T-cell (primary cell): ENCODE measurements at places on chromosomes 7 and 10.

- DNase-seq: no peak
Observed at GRCh38 chr7:147818317-147818716, 772.2 kb upstream of the C7orf33 start.

GRCh38 chr10:71150796-71151195 is 61.6 kb upstream of the UNC5B start:
- no peak for DNase-seq

GRCh38 chr7:134827889-134828288 is 48.5 kb downstream of the CALD1 start:
- DNase-seq: no peak

DNA sequence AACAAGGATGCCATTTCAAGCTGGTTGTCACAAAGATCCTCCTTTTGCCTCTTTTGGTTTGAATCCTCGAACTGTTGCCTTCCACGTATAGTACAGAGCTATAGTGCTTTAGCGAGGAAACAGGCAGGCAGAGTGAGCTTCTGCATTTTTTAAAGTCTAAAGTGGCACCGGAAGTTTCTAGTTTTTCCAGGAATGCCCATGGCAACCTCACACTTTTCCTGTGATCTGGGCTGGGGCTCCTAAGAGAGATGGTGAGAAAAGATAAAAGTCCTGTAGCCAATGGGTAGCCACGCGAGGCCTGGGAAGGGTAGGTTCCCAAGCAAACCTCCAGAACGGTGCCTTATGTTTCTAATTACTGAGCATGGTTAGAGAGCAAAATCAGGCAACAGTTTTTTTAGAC is 76.7 kb downstream of the CALD1 start:
- no peak for DNase-seq

DNA sequence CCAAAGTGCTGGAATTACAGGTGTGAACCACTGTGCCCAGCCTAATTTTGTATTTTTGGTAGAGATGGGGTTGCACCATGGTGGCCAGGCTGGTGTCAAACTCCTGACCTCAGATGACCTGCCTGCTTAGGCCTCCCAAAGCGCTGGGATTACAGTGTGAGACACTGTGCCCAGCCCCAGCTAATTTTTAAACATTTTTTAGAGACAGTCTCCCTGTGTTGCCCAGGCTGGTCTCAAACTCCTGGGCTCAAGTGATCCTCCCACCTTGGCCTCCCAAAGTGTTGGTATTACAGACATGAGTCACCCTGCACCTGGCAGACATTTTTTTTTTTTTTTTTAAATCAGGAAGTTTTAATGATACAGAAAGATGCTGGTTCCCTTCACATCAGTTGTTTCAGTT is 15.5 kb downstream of the DENND10 start:
- no peak for DNase-seq

GRCh38 chr7:101277155-101277554 is 32.3 kb upstream of the FIS1 start:
- no peak for DNase-seq

DNA sequence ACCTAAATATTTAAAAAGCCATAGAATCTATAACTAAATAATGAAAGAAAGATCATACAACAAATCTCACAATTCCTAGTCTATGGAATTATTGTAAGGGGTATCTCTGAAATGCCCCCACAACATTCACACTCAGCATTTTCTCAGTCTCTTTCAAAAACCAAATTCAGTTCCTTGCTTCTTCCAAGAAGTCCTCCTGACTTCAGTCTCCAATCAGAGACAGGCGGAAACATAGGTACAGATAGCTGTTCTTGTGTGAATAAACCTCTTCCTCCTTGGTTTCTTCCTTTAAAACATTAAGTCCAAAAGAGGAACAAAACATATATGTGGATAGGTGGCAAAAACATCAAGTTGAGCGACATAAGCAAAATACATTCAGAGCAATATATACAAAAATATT is 13.9 kb upstream of the FBXW4 start:
- no peak for DNase-seq

GRCh38 chr10:76091926-76092325 is 660.5 kb downstream of the LRMDA start:
- DNase-seq: no peak

DNA sequence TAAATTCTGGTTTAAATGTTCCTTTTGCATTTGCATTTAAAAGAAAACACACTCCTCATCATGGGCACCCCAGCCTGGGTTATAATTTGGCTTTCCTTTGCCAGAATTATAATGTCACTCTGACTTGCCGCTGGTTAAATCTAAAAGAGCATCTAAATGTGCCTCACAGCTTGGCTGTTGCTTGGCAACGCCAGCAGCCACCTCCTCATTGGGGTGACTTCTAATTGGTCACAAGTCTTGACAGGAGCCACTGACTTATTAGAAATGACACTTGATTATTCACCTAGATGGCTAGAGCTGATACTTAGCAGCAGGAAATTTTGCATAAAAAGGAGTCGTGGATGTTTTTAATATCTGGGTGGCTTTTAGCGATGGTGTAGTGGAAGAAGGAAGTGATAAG is 114.3 kb downstream of the TBXAS1 start:
- DNase-seq: no peak

DNA sequence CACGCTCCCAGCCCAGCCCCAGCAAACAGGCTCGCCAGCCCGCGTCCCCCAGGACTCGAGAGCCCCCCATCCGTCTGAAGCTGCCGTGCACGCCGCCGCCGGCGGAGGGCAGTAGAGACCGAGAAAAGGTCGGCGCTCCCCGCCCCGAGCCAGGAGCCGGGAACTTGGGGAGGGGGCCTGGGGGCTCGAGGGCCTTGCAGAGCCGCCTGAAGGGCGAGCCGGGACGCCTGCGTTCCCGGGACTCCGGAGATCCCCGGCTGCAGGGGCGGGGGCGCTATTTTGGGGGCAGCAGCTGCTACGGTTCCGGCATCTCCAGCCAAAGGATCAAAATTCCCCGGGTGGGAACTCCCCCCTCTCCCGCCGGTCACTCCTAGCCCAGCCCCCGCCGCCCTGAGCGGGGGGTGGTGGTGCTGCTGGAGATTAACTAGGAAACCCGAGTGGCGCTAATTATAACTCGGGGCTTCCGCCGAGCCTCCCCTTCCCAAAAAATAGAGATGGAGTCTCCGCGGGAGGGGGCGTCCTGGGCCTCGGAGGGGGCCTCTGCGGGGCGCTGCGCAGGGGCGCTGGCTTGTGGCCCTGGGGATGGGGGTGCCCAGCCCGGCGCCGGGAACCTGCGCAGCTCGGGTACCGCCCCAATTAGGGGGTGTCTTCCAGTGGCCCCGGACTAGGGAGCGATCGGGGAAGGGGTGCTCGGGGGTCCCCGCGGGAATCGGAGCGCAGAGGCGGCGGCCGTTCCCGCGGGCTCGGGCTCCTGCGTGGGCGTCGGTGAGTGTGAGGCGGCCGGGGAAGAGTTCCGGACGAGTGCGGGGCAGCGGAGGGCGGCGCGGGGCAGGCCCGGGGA is 608 bp downstream of the ACHE start:
- DNase-seq: peak; percentile 33

- no peak for DNase-seq
Observed at GRCh38 chr7:2003931-2004812, 228.6 kb downstream of the MAD1L1 start.

DNA sequence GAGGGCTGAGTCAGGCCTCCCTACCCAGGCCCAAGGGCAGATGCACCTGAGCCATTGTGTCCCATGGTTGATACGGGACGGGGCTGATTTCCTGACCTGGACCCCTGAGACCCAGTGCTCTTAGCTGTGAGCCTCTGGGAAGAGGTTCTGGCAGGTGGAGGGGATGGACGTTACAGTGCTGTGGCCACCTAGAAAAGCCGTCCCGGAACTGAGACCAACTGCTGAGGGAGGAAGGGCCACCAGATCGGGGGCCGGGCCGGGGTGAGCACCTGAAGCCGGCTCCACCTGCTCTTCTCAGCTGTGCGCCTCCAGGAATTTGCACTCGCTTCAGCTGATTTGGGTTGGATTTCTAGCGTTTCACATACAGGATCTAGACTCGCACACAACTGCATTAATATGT is 35.4 kb downstream of the CHST12 start:
- no peak for DNase-seq

- DNase-seq: no peak
Observed at GRCh38 chr10:36421992-36422391, 703.4 kb upstream of the ANKRD30A start.

DNA sequence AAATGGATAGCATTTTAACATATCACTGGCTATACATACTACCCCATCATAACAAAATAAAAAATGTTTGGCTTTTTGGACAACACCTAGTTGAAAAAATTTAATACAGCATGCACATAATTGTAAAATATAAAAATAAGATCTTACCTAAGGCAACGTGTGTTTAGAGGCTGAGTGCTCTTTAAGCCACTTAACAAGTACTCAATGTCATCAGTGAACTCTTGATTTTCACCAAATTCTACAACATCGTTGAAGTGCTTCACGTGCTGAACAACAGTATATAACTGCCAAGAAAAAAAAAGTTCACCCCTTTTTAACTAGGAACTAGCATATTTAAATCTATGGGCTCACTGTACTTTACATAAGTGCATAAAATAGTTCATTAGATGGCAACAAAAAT is 49.5 kb downstream of the WAPL start:
- no peak for DNase-seq

DNA sequence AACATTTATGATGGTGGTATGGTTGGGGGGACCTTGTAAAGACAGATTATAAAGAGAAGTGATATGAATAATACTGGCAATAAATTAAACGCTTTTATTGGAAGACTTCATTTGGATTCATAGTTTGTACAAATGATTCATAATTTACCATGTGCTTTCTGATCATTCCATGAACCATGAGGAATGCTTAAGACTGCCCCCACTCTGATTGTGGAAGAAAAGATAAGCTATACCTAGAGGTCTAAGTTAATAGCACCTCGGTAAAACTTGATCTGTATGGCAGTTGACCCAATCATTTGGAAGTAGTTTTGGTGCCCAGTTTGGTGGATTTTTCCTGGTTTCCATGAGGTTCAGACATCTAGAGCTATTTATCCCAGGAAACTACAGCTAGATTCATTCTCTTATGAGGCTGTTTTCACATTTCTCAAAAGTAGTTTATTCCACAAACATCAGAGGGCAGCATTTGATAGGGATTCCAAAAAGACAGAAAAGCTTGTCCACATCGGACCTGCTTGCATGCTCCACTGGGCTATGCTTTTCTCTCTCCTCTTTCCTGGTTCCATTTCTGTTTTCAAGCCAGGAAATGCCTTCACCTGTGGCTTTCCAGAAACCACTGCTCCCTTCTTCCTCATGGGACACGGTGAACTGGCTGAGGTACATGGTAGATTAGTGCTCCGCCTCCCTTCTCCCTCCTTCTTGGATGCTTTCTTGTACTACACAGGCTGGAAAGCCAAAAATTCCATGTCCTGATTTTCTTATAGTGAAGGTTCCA is 29.2 kb downstream of the TFAM start:
- DNase-seq: no peak
